Globus pallidus (tissue), 1 donor: ENCODE measurements at places on chromosomes 4 and X.

GRCh38 chr4:3703677-3704521 is 62.3 kb upstream of the ADRA2C start:
- DNase-seq: no peak

- DNase-seq: no peak
Observed at GRCh38 chr4:7110546-7110945, 42.7 kb upstream of the GRPEL1 start.

- DNase-seq: no peak
Observed at GRCh38 chr4:103887191-103887590, 167.4 kb upstream of the TACR3 start.

- no peak for DNase-seq
Observed at GRCh38 chr4:79561751-79562150, 153.7 kb upstream of the GK2 start.

DNA sequence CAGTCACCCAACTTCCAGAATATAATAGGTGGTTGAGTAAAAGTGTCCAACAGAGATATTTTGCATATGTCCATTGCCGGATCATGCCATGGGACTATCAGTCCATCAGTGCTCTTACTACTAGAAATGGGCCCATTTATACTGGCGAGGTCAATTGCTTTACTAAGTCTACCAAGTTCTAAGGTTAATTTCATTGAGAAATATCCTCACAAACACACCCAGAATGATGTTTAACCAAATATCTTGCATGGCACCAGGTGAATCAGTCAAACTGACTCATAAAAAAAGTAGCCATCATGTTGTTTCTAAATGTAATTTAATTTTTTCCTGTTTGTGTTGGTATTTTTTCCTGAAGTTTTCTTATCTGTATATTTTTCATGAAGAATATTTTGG is 1217.0 kb downstream of the RAPGEF2 start:
- no peak for DNase-seq

DNA sequence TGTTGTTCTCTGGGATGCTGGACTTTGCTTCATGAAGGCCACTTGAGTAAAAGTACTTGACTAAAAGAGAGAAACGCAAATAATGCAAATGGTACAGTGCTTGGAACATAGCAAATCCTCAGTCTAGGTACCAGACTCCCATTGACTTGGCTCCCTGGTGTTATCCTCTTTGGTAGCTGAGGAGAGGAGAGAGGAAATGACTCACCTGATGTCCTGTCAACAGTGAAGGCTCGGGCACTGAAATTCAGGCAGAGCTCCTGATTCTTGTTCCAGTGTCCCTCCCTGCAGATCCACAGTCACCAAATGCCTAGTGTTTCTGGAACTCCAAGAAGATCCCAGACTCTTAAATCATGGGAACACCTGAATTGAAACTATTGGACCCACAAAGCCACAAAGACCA is 22.5 kb upstream of the TCEAL4 start:
- DNase-seq: no peak

GRCh38 chr4:40177591-40177990 is 19.2 kb upstream of the RHOH start:
- DNase-seq: no peak

GRCh38 chr4:71322425-71322824 is 16.4 kb upstream of the SLC4A4 start:
- DNase-seq: no peak
